Forelimb muscle (tissue), 1 donor: ENCODE measurements at places on chromosomes 12 and 14. TPM values are rescaled to one million over a fixed set of nuclear protein-coding genes. Genes with fewer than 3 reads are reported as not detected.

The ASIC1 gene
- polyA plus RNA-seq = 9.1 TPM

- DNase-seq = no peak
Observed at GRCh38 chr12:128259556-128260070, 7.4 kb upstream of the TMEM132C start.

The SLCO1B3 gene
- not detected for polyA plus RNA-seq

The SMCO2 gene
- polyA plus RNA-seq = not detected

The KRT75 gene
- polyA plus RNA-seq = not detected

The MGP gene
- 193 TPM for polyA plus RNA-seq

The RIMKLB gene
- 88.9 TPM for polyA plus RNA-seq

GRCh38 chr14:71554959-71555612 is 377.1 kb upstream of the RGS6 start:
- DNase-seq = no peak

The DNAJC22 gene
- polyA plus RNA-seq = 0.09 TPM

GRCh38 chr12:123571343-123571813 is 13.0 kb upstream of the TMED2 start:
- DNase-seq = no peak

GRCh38 chr12:79549531-79550271 is 141.1 kb downstream of the PAWR start:
- no peak for DNase-seq

GRCh38 chr14:93230539-93230938 is 23.5 kb downstream of the UBR7 start:
- no peak for DNase-seq

The GALNT8 gene
- polyA plus RNA-seq = 3.7 TPM

The ACADS gene
- 19.8 TPM for polyA plus RNA-seq

GRCh38 chr14:54446161-54446693 is 5.1 kb upstream of the CNIH1 start:
- no peak for DNase-seq

- DNase-seq = peak; percentile 91
Observed at GRCh38 chr12:1644534-1645438, 15.8 kb downstream of the WNT5B start.

The GPR68 gene
- polyA plus RNA-seq = 0.82 TPM

- no peak for DNase-seq
Observed at GRCh38 chr14:92960706-92961566, 38.0 kb downstream of the CHGA start.

The TPI1 gene
- polyA plus RNA-seq = 1,115 TPM

The BCL2L14 gene
- polyA plus RNA-seq = not detected

DNA sequence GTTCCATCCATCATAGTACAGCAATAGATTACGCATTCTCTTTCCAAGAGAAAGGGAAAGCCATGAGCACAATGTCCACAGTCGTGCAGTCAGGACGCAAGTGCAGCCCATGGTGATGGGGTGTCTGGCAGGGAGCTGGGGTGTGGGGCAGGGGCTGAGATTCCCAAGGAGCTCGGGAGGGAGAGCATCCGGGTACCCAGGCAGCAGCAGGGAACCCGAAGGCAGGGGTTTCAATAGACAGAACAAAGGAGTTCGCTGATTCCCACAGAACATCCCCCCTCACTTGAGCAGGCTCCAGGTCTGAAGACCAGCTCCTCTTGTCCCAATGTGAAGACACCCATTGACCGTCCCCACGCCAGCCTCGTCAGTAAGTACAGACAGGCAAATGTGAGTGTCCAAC is 13.5 kb downstream of the ANHX start:
- no peak for DNase-seq
